ENCODE measurements at places on chromosomes 1 and 21. TPM values are rescaled to one million over a fixed set of nuclear protein-coding genes. Genes with fewer than 3 reads are reported as not detected.

Gene RIMKLA
- total RNA-seq: 0.23 TPM

Gene MNDA
- 3.4 TPM for total RNA-seq

Gene C8A
- total RNA-seq: not detected

Gene KRTAP19-1
- not detected for total RNA-seq

Gene MGST3
- total RNA-seq: 158 TPM

Gene MYOG
- total RNA-seq: not detected

Gene BSND
- 0.46 TPM for total RNA-seq

Gene ADORA3
- total RNA-seq: 6.2 TPM

Gene S100A7A
- total RNA-seq: not detected

Gene GPR37L1
- 0.13 TPM for total RNA-seq

Gene GPR157
- total RNA-seq: 12.2 TPM
